AG08395 (cell line): ENCODE measurements at places on chromosomes 7 and 10.

GRCh38 chr10:70596860-70597809, 5.4 kb downstream of the PRF1 start:
- DNase-seq = no peak

DNA sequence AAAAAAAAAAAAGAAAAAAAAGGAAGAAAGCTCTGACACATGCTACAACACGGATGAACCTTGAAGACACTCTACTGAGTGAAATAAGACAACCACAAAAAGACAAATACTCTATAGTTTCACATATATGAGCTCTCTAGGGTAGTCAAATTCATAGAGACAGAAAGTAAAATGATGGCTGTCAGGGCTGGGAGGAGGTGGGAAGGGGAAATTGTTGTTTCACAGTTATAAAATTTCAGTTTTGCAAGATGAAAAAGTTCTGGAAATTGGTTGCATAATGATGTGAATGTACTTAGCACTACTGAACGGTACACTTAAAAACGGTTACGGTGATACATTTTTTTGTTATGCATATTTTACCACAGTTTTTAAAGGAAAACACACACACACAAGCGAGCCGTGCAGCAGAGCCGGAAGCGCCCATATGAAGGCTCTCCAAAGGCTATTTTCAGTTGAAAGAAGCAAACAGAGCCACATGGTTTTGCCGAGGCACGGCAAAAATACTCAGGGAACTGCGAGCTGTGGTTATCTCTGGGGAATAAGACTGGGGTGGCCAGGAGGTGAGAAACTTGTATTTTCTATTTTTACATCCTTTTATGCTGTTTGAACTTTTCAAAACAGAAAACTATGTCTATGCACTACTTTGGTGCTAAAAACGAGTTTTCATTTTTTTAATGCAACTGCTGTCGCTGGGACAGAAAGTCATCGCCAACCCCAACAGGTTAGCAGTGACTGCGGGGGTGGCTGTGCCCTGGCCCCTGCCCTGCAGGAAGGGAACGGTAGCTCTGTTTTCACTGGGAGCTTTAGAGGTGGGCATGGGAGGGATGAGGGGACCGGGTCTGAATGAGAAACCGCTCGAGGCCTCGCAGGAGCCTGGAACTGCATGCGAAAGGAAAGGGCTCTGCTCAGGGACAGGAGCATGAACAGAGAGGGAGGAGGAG, 132.9 kb downstream of the OAT start:
- peak; percentile 19 for DNase-seq

DNA sequence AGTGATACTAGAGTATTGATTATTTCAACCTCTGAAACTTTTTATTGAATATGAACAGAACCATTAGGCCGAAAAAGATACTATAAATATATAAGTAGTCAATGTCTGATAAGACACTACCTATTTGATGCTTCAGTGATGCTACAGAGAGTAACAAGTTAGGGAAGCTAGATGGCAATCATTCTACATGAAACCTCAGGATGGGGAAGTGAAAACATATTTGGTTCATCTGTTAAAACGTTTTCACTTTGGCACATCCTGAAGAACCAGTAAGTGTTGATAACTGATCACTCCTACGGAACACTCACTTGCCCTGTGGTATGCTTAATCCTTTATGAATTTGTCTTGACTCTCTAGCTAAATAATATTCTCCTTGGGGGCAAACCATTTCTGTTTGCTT, 1064.9 kb downstream of the NXPH1 start:
- no peak for DNase-seq

DNA sequence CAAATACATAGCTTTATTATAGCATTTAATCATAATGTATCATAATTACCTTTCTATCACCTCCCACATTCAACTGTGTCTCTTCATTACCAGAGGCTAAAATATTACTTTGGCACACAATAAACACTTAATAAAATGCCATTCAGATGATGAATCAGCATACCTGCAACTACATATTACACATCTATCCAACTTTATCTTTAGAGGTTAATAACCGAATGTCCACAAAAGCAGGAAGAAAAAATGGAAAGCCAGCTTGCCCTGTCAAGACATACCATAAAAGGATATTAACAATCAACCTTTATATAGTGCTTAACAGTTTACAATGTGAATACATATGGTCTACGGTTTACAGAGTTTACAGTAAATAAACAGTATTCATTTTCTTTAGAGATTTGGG, 12.7 kb downstream of the CACUL1 start:
- DNase-seq = no peak

DNA sequence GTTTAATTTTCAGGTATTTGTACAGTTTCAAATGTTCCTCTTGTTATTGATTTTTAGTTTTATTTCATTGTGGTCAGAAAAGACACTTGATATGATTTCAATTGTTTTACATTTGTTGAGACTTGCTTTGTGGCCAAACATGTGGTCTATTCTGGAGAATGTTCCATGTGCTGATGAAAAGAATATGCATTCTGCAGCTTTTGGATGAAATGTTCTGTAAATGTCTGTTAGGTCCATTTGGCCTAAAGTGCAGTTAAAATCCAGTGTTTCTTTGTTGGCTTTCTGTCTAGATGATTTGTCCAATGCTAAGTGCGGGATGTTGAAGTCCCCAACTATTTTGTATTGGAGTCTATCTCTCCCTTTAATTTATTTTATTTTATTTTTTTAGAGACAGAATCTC, 70.5 kb downstream of the ZNF503 start:
- no peak for DNase-seq

DNA sequence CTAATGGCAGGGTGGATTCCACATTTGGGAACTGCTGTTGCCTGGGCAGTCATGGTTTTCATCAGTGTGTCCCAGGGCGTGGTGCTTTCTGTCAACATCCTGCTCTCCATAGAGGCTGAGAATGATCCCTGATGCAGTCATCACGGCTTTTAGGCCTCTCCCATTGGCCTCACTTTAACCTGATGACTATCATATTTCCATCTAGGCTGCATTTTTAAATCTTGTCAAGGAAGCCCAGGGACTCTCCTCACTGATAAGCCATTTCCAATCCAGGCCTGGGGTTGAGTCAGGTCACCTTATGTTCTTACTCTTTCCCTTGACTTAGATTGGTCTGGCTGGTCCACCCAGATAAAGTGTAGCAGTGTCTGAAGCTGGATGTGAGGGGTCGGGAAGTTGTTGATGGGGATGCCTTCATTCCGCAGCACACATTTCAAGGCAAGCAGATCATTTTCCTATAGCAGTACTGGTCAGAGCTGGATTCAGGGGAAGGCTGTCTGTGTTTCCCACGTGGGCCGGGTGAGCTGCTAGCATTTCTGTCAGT, 177.0 kb downstream of the AUTS2 start:
- DNase-seq = peak; percentile 78

- DNase-seq = peak; percentile 52
Measured at GRCh38 chr7:116236020-116236630, 25.8 kb downstream of the TES start.

DNA sequence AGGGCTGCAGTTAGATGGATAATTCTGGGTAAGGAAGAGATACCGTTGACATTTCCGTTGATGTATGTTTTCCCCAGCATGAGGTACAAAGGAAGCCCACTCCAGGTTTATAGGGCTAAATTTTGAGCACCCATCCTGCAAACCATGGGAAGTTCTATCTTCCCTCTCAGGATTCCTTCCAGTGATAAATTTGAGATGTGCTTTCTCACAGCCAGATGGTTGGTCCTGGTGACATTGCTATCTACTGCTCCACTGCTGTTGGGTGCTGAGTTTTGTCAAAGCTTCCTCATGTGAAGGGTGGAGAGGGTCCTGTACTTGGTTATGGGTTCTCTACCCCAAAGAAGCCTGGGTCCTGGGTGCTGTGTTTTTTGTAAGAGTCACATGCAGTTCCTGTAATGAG, 57.4 kb downstream of the CXCL12 start:
- DNase-seq = no peak

DNA sequence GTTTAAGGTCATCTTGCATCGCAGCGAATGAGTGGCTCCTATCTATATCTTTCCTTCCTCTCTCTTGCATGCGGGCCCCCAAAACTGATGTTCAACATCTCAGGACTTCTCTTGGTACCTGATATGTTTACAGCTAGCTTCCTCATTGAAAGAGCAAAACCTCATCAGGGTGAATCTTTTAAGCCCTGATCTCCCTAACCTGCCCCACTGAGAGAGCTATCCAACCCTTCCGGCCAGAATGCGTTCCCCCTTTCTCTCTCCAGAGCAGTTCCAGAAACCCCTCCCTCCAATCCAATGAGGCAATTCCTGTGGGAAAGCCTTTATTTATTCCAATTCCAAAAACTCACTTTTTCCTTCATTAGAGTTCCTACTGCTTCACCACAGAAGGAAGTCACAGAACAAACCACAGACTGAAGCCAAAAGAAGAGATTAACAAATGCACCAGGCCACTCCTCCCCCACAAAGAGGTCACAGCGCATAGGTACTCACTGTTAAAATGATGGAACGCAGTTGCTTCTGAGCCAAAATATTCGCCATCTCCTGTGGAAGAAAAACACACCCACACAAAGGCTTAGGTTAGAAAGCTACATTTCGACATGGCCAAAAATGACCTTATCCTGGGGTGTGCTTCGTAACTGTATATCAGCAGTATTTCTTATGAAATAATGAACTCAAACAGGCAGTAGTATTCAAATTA, 232.4 kb downstream of the ELMO1 start:
- no peak for DNase-seq

GRCh38 chr7:55156919-55157763, 138.3 kb downstream of the EGFR start:
- no peak for DNase-seq

DNA sequence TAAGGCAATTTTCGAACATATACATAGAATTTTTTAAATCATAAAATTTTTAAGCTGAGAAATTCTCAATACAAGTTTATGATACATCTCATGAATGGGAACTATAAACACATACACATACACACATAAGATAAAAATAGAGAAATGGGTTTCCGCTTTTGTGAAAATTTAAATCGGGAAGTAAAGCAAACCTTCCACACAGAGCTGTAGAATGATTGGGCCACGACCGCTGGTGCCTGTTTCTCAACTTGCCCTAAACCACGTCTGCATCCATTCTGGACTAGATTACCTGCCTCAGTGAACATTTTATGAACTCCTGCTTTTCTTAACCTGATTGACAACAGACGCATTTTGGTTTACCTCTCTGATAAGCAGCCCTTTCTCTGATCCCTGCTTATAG, 264.4 kb downstream of the SKAP2 start:
- no peak for DNase-seq

GRCh38 chr10:51000164-51000563, 74.1 kb upstream of the PRKG1 start:
- DNase-seq = peak; percentile 58

DNA sequence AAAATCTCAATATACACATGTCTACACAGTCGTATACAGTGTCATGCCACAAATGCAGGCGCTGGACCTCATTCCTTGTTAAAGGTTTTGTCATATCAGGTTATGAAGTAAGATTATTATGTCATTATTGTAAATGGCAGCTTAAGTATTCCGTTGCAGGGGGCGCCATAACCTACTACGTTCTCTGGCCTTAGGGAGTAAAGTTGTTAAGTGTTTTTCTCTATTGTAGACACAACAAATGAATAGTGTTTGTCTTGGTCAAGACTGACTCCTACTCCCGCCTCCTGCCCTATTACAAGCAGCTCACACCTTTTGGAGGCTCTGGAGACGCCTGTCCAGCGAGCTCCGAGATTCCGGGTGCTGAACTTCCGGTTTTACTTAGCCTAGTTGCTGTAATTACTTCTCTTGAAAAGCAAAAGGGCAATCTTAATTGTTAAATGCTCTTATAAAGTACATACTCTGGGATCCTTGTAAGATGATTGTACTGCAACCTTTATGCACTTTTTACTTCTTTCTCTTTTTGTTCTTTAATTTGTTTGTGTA, 994 bp downstream of the GATAD1 start:
- DNase-seq = peak; percentile 25

DNA sequence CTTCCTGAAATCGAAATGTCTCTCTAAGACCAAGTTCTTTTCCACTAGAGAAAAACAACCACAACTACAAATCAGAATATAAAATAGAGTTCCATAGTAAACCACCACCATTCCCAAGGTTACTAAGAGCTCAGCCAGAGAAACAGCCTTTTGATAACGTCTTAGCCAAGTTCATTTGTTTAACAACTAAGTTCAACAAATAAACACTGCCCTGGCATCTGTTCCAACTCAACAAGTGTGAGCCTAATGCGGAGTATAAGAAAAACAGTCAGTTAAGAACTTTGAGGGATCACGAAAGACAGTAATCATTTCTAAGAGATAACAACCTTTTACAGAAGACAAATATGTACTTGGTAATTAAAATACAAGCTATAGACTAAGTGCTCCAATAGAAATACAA, 77.3 kb downstream of the CALD1 start:
- DNase-seq = no peak

- DNase-seq = no peak
Measured at GRCh38 chr7:122518488-122518887, 180.4 kb downstream of the RNF133 start.

GRCh38 chr10:113078282-113078907, 128.3 kb downstream of the TCF7L2 start:
- DNase-seq = no peak

DNA sequence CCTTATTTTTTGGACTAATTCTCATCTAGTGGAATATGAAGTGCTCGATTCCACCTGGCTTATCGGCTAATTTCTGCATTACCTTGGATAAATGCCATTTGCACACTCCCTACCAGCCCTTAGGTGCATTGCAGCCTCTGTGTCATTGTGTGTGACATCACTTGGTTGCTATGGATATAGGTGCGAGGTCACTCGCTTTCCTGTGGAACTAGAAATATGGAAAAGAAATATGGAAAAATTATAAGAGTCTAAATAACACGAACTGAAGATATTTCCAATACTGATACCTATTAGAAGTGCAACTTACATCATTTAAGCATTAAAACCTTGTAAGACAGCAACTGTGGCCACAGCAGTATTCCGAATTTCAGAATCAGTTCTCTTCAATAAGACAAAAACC, 2.0 kb downstream of the YWHAG start:
- DNase-seq = no peak

- DNase-seq = no peak
Measured at GRCh38 chr7:140902303-140902953, 22.3 kb downstream of the BRAF start.

- no peak for DNase-seq
Measured at GRCh38 chr10:65550761-65551160, 1375.1 kb upstream of the LRRTM3 start.

GRCh38 chr10:13899941-13900340, 313.2 kb downstream of the PRPF18 start:
- DNase-seq = no peak

DNA sequence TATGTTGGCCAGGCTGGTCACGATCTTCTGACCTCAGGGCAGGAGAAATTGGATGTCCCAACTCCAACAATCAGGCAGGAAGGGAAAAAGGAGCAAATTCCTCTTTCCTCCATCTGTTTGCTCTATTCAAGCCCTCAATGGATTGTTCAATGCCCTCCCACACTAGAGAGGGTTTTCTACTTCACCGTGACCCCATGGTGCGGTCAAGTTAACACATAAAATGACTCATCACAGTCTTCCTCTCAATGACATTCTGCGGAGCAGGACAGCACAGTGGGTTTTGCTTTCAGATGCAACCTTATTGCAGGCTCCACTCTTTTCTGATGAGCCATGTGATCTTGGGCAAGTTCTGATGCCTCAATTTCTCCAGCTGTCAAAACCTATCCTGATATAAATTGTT, 364.9 kb downstream of the ANKRD30A start:
- DNase-seq = no peak

GRCh38 chr7:205115-206010, 13.0 kb downstream of the FAM20C start:
- no peak for DNase-seq
